ENCODE measurements at places on chromosomes 4 and X. TPM values are rescaled to one million over a fixed set of nuclear protein-coding genes. Genes with fewer than 3 reads are reported as not detected.
A peak's percentile ranks its signal among the peaks of the same experiment; 100 is the strongest.

GRCh38 chr4:55635741-55636655, at the start of gene NMU:
Gene NMU, minus strand, starts transcription at chr4:55636298. Its CDS starts 106 bp downstream, at chr4:55636192.
- no peak for DNase-seq

DNA sequence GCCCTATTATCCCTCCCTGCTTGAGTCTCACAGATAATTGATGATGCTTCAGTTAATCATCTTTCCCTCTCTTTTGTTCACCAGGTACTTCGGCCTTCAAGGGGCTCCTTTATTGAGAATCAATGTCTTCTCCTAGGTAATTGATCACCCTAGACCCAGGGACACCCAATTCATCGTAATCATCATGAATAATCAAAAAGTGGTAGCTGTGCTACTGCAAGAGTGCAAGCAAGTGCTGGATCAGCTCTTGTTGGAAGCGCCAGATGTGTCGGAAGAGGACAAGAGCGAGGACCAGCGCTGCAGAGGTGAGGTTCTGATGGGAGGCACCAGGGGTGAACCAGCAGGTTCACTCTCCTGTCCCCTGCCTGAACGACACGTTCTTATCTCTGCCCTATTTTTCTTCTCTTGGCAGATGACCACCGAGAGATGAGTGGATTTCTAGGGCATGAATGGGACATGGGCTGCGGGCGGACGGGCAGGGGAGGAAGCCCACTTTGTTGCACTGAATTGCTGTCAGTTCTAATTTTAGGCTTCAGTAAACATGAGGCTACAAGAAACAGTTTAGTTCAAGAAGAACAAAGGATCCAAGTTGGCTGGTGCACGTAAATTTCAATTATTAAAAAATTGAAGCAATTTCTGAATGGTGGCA, 80.5 kb downstream of the ALPK1 start:
- DNase-seq: no peak

- DNase-seq: peak; percentile 56
Observed at GRCh38 chr4:1210971-1211370, 38.0 kb downstream of the CTBP1 start.

- peak; percentile 80 for DNase-seq
Observed at GRCh38 chr4:140135529-140136088, 18.4 kb downstream of the MAML3 start.

GRCh38 chr4:37540486-37540885, 145.7 kb downstream of the RELL1 start:
- DNase-seq: no peak

DNA sequence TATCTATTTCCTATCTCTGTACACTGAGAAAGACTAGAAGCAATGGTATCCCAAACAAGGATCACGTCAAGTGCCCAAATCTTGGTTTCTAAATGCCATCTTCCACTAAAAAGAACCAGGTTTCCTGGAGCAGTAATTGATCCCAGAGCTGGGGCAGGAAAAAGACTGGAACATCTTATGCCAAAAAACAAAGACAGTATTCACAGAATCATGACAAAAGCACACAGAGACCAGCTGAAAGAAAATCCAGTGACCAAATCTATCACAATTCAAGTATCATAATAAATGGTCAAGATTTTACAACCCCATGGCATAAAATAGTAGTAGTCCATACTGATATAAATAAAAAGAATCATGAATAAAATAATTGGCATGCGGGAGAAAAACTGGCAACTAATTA, 44.9 kb downstream of the CENPC start:
- DNase-seq: no peak

GRCh38 chr4:1043651-1044468, 32.4 kb downstream of the FGFRL1 start:
- peak; percentile 89 for DNase-seq

The DCHS2 gene
- total RNA-seq: 3.9 TPM

GRCh38 chrX:119186763-119187162, 49.3 kb upstream of the PGRMC1 start:
- DNase-seq: no peak

The CT47B1 gene
- total RNA-seq: not detected

DNA sequence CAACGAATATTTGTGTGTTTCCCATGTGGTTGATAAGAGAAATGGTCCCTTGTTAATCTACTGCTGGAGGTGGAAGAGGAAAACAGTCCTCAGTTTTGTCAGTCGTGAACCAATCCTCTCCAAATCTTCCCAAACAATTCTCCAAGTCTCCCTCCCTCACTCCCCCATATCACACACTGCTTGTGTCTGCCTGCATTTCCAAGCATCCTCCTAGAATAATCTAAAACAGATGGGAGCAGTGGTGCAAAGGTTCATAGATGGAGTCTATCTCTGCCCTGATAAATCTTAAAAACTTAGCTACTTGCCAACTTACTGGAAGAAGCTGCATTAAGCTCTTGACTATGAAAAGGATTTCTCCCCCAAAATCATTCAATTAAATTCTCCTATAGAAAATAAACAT, 43.7 kb upstream of the SH3KBP1 start:
- DNase-seq: no peak

DNA sequence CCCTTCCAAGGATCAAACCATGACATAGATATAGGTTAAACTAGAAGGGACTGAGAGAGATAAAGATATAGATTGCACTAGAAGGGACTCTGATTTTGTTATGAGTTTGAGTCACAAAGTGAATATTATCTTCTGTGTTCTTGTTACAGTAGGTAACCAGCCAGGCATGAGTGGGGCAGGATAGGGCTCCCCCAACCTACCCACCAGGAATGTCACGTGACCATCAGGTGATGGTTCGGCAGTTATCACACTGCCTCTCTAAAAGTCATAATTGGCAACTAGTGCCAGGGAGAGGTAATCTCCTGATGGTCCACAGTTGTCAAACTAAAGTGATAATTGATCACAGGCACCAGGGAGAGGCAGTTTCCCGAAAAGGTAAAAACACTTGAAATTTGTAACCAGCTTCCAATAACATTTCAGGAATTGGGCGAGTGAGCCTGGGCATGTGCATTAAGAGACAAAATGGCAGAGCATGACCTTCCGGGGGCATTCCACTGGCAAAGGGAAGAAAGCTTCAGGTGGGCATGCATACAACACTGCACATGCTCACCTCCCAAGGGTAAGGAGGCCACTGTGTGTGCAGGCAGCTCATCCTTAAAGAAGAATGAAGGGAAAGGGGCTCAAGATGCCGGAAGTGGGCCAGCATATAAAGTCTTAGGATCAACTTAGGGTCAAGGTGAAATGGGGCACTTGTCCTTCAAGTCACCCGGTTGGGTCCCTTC, 533.6 kb upstream of the HTR2C start:
- DNase-seq: no peak

The CDX4 gene
- not detected for total RNA-seq

DNA sequence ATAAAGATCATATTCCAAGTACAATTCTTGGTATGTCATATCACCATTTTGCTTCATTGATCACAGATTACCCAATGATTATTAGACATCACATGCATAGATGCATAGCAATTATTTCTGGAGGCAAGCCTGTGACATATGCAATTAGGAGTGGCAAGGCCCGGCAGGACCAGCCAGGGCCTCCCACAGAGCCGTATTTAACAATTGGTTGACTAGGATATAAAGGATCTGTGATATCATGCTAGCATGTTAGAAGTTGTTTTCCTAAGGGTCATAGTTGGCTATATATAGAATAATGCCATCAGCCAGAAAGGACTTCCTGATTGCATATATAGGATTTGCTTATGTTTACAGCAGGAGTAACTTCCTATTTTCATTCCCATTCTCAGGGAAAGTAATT, 103.5 kb upstream of the OTUD4 start:
- DNase-seq: no peak

DNA sequence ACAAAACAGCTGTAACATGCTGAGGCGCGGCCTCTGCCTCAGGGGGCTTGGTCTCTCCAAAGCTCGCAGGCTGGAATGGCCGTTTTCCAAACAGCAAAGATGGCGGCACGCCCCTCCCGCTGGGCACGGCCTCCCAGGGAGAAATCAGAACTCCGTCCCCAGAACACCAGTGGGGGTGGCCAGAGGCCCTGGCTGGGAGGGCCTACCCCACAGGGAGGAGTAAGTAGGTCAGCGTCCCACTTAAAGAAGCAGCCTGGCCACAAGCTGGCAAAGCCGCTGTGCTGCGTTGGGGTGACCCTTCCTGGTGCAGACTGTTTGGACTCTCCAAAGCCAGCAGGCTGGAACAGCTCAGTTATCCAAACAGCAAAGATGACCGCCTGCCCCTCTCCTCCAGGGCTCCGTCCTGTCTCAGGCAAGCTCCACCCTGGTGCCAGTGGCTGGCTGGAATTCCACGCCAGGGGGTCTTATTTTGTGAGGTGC, 862.8 kb downstream of the TRIML1 start:
- no peak for DNase-seq
